HCT116 (cell line): ENCODE measurements at places on chromosomes 16 and 17.

- no peak for DNase-seq
Observed at GRCh38 chr16:28100810-28101532, 37.5 kb upstream of the GSG1L start.

- no peak for DNase-seq
Observed at GRCh38 chr17:17668775-17669579, 12.3 kb upstream of the RAI1 start.

DNA sequence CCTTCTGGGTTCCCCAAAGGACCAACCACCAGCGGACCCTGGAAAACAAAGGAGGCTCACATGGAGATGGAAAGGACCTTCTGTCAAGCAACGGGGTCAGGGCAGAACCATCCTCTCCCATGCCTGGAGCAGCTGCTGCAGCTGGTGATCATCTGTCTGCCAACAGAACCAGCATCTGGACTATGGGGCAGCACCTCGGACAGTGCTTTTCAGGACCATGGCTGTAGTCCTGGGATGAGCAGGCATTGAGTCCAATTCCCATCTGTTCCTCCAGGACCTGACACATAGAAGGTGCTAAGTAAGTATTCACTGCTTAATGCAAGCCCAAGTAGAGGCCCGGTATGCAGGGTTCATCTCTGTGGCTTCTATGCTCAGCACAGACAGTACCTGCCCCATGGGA is 304.7 kb downstream of the XYLT1 start:
- DNase-seq, result no peak

DNA sequence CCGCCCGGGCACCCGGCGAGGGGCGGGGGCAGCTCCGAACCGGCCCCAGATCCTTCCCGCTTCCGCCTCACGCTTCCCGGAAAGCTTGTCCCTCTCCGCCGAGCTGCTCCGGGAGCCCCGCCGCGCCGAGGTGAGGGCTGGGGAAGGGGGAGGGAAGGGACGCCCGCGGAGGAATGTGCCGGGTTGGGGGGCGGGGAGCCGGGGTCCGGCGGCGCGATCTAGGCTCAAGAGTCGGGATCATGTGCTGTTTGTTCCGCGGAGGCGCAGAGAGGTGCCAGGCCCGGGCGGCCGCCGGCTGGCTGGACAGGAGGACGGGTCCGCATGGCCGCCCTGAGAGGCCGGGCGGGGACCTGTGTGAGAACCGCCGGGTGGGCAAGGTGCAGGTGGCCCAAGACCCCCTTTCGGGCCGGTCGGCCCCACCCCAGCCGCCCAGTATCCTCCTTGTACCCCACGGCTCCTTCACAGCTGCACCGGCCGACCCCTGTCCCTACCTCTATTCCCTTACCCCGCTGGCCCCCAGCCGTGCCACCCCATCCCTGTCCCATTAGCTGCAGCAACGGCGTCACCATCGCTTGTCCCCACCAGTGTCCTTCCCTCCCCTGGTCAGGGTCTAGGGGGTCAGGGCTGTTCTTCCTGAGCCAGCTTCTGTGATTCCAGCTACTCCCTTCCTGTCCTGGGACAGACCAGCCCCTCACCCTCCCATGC is 429 bp downstream of the KIF1C start:
- DNase-seq, result no peak

GRCh38 chr17:15145621-15146020 is 119.5 kb downstream of the PMP22 start:
- no peak for DNase-seq

GRCh38 chr16:57318240-57318970 is 33.9 kb upstream of the PLLP start:
- DNase-seq, result no peak

DNA sequence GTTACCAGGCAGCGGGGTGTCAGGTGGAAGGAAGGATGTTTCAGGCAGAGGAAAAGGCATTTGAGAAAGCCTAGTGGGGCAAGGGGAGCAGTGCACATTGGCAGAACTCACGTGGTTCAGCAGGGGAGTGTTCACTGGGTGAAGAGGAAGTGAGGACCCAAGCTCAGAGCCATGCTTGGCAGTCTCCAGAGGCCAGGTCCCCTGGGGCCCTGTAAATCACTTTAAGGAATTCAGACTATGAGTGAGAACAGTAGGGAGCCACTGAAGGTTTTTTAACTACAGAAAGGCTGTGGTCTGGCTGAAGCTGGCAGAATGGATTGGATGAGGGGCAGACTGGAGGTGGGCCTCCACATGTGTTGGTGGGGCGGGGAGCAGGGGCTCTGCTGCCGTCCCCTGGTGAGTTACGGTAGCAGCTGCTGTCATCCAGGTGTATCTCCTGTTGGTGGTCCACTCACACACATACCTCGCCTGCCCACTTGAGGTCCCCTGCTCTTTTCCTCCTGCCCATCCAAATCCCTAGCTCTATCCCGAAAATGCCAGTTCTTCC is 5.1 kb downstream of the CLEC16A start:
- no peak for DNase-seq

GRCh38 chr17:40541060-40541872 is 24.0 kb downstream of the CCR7 start:
- no peak for DNase-seq
